ENCODE measurements at places on chromosomes 13 and 19.
A peak's percentile ranks its signal among the peaks of the same experiment; 100 is the strongest.

DNA sequence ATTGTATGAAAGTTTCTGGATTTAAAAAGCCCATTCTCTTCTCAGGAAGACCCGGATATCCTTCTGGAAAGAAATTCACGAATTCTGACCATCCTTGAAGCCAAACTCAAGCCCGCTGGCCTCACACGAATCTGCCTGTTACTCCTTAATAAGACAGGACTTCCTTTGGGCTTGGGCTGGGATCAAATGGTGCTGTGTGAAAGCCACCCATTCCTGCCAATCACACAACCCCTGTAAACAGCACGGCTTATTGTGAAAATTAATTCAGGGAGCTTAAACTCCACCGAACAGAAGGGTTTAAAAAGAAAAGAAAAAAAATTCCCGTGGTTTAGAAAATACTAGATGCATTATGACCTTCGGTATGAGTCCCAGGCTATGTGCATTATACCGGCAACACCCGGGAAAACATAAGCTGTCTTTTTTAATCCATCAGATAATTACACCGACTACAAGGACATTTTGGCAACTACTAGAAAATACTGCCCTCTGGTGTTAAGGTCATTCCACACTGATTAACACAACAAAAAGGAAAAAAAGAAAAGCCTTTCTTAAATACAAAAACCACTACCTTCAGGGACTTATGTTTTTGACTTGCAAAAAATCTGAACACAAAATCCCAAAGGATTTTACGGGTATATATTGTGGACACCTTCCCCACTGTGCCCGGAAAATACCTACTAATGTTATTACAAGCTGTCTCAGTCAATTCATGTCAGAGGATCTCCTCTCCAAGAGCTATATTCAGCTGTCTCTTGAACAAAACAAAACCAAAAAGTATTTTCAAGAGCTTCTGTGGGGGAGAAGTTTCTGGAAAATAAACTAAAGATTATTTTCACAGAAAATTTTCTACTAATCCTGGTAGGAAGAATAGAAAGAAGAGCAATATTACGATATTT is 76.0 kb upstream of the LSM14A start:
- DNase-seq: peak; percentile 66

DNA sequence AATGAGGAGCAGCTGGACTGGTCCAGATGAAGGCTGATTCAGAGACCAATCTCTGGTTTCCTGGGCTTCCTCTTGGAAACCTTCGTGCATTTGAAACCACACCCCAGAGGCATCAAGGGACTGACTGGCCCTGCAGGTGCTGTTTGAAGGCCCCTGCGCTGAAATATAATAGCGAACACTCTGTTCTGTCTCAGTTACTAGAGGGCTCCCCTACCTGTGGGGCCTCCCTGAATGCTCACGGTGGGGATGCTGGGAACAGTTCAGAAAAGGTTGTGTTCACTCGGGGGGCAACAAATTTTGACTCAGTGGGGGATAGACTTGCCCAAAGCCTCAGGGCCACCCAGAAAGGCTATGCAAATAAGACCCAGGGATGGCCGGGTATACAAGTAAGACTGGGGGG is 6.4 kb downstream of the CCDC8 start:
- no peak for DNase-seq

DNA sequence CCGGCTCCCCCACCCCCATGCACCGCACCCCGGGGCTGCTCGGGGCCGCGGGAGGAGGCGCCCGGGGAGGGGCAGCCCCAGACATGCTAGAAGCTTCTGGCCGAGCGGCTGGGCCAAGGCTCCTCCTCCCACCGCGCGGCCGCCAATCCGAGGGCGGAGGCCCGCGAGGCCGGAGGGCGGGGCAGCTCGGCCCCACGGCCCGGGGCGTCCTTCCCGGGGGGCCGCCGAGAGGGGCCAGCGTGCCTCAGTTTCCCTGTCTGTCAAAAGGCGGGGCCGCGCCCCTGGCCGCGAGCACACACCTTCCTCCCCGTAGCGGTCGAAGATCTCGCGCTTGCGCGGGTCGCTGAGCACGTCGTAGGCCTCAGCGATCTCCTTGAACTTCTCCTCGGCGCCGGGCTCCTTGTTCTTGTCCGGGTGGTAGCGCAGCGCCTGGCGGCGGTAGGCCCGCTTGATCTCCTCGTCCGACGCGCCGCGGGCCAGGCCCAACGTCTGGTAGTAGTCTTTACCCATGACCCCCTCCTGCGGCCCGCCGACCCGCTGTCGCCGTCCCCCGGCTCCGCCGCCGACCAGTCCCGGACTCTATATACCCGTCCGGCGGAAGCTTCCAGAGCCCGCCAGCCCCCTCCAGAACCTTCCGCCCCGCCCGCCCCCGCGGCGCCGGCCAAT is at the start of gene DNAJB1:
TSS of gene DNAJB1 (minus strand) at position 558 of the 666 bp plus-strand sequence. CDS start at position 510, 48 bp downstream.
- DNase-seq: peak; percentile 10

GRCh38 chr19:29712744-29713516 is 2.1 kb downstream of the C19orf12 start:
- no peak for DNase-seq

- no peak for DNase-seq
Measured at GRCh38 chr13:22141716-22142115, 470.8 kb downstream of the FGF9 start.

DNA sequence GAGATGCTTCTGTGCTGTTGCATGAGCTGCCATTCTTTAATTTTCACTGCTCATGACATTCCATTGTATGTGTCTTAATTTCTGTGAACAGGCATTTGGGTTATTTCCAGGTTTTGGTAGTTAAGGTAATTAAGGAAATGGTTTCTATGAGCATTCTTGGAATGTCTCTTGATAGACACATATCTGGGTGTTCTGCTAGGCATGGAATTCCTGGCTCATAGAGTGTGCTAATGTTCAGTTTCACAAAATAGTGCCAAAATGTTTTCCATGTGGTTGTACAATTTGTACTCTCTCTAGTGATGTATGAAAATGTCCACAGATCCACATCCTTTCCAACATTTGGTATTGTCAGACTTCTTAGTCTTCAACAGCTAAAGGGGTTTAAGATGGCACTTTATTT is 680.9 kb upstream of the SGCG start:
- no peak for DNase-seq

DNA sequence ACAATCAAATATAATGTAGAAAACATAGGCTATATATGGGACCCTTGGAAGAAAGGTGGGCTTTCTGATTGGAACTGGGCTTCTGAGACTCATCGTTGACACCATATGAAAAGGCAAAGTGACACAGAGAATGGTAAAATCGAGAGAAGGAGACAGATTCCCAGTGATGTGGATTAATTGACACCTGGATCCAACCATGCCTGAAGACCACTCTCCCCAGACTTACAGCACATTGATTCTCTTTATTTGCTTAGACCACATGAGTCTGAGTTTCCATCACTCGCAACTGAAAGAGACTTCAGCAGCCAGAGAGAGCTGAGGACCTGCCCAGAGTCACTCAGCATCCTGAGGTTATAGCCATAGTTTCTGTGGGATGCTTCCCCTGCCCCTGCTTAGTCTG is 6.0 kb downstream of the CYP4F11 start:
- DNase-seq: no peak

DNA sequence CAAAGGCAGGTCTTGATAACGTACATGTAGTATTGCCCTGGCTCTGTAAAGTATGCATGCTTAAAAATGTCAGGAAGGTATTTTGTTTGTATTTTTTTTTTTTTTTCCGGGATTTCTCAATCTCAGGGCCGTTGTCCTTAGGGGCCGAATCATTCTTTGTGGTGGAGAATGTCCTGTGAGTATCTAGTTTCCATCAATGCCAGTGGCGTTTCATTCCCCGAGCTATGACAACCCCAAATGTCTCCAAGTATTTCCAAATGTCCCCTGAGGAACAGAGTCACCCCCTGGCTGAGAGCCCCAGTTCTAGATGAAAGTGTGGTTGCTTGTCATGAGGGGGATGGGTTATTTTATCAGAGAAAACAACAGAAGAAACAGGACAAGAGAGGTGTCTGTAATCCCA is 68.7 kb downstream of the ACSBG2 start:
- DNase-seq: no peak

GRCh38 chr19:46391296-46392251 is 21.8 kb downstream of the CCDC8 start:
- DNase-seq: no peak

- peak; percentile 11 for DNase-seq
Measured at GRCh38 chr13:99087954-99088491, 110.2 kb upstream of the DOCK9 start.

DNA sequence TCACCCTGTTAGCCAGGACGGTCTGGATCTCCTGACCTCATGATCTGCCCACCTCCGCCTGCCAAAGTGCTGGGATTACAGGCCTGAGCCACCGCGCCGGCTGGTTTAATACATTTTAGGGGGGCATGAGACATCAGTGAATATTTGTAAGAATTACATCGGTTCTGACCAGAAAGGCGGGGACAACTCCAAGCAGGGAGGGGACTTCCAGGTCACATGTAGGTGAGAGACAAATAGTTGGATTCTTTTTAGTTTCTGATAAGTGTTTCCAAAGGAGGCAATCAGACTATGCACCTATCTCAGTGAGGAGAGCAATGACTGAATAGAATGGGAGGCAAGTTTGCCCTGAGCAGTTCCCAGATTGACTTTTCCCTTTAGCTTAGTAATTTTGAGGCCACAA is 3.7 kb upstream of the ZNF552 start:
- DNase-seq: no peak

Data from NCI-H524 (cell line).